ENCODE measurements at places on chromosomes 5 and 9. TPM values are rescaled to one million over a fixed set of nuclear protein-coding genes. Genes with fewer than 3 reads are reported as not detected.

KIF27 gene
- 2.2 TPM for total RNA-seq

KIAA0825 gene
- total RNA-seq, result 3.1 TPM

DNA sequence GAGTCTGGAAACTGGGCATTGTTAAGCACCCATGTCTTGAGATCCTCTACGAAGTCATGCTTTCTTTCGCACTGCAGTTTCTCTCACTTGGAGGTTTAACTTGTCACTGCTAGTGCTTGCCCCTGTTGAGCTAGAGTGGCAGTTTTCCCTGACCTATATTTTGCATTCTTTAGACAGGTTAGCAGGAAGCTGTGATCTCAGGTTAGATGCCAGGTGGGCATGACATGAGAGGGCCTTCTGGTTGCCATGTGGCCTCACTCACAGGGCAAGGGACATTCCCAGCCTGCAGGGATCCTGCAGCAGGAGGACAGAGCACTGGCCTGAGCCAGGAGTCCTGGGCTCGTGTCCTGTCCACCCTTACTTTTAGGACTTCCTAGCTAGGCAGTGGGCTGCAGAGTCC, 28.6 kb downstream of the SLC36A1 start:
- DNase-seq, result no peak

GRCh38 chr5:78496373-78496772, 136.0 kb downstream of the SCAMP1 start:
- DNase-seq, result no peak

DNA sequence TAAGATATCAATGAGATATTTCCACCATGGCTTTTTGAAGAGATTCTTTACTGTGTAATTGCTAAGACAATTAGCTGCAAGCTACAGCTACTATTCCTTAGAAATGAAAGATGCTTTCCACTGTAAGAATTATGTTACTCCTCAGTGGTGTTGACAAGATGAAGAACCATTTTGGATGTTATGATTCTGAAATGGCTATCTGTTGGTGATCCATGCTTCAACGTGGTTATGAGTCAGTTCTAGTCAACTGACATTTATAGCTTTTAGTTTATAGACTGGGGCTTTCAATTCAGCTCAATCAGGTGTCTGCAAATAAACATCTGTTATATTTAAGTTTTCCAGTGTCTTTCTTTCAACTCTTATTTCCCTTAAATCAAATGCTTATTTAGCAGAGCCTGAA, 93.7 kb downstream of the SGCD start:
- DNase-seq, result no peak

GRCh38 chr9:97847474-97848214, 5.4 kb upstream of the FOXE1 start:
- DNase-seq, result no peak

DNA sequence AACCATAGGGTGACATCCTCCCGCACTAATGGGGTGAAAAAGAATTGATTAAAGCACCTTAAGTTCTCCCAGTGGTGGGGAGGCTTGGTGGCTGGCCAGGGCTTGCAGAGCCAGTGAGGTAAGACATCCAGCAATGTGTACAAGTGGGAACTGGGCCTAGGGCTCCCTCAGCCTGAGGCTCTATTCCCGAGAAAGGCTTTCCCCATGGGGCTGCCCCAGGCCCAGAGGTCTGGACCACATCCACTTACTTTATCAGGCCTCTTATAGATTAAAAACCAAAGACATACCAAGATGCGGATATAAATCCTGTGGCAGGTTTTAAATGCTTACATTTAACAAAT, 35.3 kb downstream of the C5orf15 start:
- DNase-seq, result no peak

- DNase-seq, result no peak
These were observed 1782.4 kb upstream of the WWC1 start for GRCh38 chr5:166509085-166509484.

GRCh38 chr5:166948679-166949078, 1342.8 kb upstream of the WWC1 start:
- DNase-seq, result no peak

DNA sequence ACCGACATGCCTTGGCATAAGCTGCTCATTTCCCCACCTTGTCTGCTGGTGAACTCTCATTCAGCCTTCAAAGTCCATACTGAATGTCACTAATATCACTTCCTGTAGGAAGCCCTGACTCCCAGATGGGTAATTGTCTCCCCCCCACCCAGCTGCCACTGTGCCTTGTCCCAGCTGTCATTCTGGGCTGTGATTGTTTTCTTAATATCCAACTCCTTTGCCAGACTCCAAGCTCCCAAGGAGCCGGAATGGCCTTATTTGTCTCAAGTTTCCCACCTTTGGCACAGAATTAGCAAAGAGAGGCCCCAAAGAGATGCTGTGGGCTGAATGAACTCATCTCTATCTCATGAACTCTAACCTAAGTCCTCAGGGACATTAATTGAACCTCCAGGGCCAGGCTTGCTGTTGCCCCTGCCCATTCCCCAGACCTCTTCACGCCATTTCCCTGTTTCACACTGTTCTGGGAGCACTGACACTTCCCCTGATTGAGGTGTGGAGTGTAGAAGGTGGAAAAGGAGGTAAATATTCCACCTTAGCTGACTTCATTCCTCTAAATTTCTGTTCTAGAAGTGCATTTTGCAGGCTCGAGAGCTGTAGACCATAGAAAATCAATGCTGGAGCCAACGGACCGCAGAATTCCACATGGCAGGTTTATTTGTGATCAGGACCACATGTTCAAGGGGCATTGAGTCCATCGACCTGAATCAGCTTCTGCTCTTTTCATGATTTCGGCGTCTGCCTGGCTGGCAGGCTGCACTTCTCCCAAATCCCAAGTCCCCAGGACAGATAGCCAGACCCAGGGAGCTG, 4.9 kb upstream of the SH3PXD2B start:
- no peak for DNase-seq

- DNase-seq, result no peak
These were observed 70.7 kb upstream of the LPAR1 start for GRCh38 chr9:111108946-111109345.
